ENCODE measurements at places on chromosomes 12 and 14. TPM values are rescaled to one million over a fixed set of nuclear protein-coding genes. Genes with fewer than 3 reads are reported as not detected.

KITLG gene
- 0.15 TPM for total RNA-seq

ART4 gene
- not detected for total RNA-seq

RPL10L gene
- total RNA-seq = not detected

RNU7-1 gene
- not detected for total RNA-seq

CHURC1 gene
- total RNA-seq = 49.6 TPM

CLEC4C gene
- not detected for total RNA-seq
